ENCODE measurements at places on chromosomes 2 and 18.

DNA sequence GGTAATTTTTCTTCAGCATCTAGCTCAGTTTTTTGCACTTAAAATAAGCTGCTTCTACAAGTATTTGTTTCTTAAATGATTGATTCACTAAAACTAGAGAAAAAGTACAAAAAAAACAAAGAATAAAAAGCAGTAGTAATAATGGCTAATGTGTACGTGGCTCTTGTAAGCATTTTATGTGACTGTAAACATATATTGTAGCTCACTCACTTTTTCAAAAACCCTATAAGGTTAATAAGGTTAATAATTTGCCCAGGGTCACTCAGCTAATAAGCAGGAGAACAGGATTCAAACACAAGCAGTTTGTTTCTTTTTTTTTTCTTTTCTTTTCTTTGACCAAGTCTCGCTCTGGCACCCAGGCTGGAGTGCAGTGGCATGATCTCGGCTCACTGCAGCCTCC, 67.5 kb downstream of the RMDN2 start:
- no peak for DNase-seq

DNA sequence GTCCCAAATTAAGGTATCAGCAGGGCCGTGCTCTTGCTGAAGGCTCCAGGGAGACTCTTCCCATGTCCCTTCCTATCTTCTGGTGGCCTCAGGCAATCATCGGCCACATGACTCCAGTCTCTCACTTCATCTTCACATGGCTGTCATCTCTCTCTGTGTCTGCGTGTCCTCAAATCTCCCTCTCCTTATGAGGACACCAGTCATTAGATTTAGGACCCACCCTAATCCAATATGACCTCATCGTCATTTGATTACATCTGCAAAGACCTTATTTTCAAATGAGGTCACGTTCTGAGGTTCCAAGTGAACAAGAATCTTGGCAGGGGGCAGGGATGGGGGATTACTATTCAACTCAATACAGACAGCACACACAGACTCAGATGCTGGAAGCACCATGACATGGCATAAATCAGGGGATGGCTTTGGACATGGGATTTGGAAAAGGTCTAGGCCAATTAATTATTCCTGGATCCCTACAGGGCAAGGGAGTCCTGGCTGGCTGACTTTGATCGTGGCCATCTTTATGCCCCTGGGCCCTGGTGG, 210.0 kb upstream of the SKOR2 start:
- no peak for DNase-seq

- no peak for DNase-seq
These were observed 4.3 kb downstream of the COLEC11 start for GRCh38 chr2:3598912-3599854.

DNA sequence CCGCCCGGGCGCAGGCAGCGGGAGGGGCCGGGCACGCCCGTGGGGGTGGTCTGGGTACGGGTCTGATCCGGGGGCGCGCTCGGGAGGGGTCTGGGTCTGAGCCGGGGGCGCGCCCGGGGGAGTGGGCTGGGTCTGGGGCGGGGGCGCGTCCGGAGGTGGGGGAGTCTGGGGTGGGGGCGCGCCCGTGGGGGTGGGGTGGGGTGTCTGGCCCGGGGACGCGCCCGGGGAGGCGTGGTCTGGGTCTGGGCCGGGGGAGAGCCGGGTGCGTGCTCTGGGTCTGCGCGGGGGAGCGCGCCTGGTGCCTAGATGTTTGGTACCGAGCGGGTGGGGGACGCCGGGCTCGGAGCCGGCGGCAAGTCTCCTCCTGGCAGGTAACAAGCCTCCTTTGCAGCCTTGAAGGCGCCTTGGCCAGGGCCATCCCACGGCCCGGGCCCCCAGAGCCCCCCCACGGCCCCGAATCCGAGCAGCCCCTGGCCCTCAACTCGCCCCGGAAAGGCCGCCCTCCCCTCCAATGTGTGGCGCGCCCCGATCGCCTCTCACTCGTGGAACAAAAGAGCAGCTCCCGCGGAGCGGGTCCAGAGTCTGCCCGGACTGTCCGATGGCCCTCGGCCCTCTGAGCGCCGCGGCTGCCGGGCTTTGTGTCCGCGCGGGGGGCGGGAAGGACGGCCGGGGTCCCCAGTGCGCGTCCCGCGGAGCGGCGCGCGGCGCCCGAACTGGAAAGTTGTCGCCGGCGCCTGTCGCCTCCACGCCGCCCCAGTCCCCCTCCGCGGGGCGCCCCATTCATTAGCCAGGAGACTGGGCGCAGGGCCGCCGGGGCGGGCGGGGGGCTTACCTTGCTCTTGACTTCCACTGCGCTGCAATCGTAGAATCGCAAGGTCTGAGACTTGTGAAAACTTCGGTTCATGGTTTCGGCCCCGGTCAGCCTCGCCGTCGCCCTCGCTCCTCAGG, 595 bp downstream of the PARD6G start:
- no peak for DNase-seq

- DNase-seq = no peak
These were observed 3.5 kb downstream of the PTMA start for GRCh38 chr2:231711677-231712450.

DNA sequence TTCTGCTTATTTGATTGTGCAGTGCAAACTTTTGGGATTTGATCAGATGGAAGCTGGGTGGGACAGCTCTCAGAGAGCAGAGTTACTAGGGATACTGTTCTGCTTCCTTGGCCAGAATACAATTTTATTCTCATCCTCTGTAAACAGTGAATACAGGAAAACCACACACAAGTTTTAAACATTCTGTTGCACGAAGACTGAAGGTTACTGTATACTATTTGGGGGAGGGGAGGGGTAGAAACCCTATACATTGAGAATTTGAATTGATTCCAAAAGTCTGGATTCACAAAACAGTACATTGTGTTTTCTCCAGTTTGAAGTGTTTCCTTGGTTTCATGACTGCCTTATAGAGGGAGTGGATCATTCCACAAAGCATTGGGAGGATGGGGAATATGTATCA, 149.9 kb downstream of the SETBP1 start:
- DNase-seq = no peak

GRCh38 chr2:47064106-47064505, 91.0 kb downstream of the STPG4 start:
- DNase-seq = no peak

GRCh38 chr18:27656167-27656778, 471.2 kb upstream of the CHST9 start:
- no peak for DNase-seq

- no peak for DNase-seq
These were observed 2.8 kb downstream of the FOSL2 start for GRCh38 chr2:28395334-28396061.

GRCh38 chr18:58144671-58145285, 100.8 kb downstream of the NEDD4L start:
- DNase-seq = no peak

- no peak for DNase-seq
These were observed 31.4 kb downstream of the RNF152 start for GRCh38 chr18:61861372-61861771.

- DNase-seq = no peak
These were observed 26.2 kb upstream of the XDH start for GRCh38 chr2:31440764-31441163.

DNA sequence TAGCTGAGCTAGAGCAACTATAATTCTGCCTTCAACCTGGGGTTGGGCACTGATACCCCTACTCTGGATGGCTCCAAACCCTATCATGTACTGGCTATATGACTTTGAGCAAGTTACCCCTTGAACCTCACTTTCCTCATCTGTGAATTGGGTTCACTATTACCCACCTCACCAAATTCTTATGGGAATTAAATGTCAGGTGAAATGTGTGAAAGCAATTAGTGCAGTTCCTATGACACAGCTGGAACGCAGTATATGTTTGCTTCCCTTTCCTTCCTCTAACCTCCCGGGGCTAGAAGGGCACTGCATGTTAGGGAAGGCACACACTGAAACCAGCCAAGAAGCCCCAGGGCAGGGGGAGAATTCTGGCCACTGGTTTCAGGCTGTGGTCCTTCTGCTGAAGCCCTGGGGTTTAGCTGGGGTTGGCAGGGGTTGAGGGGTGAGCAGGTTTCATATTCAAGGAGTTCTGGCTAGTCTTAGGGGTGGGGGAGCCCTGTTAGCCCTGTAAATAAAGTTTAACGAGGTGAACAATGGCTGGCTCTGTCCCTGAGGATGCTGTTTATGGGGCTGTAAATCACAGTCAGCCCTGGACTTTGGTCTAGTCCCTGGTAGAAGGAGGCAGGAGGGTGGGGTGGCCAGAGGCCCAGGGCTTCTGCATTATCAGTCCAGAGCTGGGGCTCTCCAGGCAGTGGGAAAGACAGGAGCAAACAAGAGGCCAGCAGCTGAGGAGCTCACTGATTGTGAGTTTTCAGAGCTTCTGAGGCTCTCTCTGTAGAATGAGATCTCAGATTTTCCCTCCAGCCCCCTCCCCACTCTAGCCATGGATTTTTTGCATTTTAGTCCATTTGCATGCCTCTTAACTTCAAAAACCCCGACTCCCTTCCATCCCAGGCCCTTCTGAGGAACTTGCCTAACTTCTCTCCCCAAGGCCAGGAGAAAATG, 8.0 kb downstream of the PKDCC start:
- DNase-seq = no peak

GRCh38 chr2:202109737-202110184, 36.7 kb downstream of the KIAA2012 start:
- DNase-seq = no peak

GRCh38 chr2:45209302-45209701, 200.1 kb upstream of the SIX2 start:
- DNase-seq = no peak

DNA sequence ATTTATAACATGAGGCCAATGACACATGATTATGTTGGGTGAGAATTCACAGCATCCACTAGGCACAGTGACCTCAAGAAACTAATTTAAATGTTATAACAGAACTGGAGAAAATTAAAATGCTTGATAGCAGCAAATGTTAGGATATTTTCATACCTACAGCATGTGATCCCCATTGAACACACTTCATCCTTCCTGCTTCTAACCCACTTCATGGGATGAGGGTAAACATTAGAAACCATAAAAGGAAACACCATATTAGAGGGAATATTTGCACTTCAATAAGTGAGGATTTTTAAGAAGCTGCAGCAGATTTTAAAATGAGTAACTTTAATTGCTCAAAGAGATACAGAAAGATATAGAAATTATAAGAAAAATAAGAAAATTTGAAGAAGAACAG, 117.1 kb downstream of the FSHR start:
- no peak for DNase-seq

All from stimulated activated CD8-positive, alpha-beta memory T cell treated with anti-CD3 and anti-CD28 coated beads, Interleukin-7, amount 100 ng/mL, for 1 hour (primary cell).